ENCODE measurements at places on chromosomes 5 and 9.
A peak's percentile ranks its signal among the peaks of the same experiment; 100 is the strongest.

- no peak for DNase-seq
Measured at GRCh38 chr9:136655536-136656182, 7.1 kb upstream of the EGFL7 start.

DNA sequence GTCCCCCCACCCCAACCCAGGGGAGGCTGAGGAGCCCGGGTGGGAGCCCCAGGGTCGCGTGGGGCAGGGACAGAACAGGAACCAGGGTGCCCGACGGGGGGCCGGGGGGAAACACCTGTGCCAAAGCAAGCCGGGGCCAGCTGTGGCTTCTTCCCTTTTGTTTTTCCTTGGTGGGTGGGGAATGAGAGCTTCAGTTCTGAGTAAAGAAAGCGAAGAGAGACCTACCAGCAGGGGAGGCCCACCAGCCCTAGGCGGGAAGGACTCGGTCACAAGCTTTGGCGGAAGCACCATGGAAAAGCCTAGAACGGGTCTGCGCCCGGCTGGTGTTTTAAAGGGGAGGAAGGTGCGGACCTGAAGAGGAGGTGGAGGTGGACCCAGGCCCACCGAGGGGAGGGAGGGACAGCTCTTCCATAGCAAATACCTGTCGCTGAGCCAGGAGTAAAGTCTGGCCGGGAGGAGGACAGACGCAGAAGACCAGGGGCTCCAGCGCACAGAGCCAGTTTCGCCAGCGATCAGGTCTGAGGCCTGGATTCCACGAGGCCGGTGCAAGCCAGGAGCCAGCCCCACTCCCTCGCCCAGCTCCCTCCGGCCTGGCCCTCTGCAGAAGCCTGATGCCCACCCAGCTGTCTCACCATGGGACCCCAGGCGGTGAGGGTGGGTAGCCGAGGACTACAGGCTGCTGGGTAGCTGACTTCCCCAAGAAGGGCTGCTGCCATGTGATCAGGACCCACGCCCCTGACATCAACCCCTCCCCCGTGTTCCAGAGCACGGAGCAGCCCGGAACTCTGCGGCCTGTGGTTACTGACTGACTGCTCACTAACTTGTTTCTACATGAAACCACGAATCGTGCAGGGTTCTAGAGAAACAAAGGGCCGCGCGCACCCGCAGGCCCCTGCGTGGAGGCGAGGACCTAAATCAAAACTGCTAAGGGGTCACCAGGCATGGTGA lies 849 bp upstream of the MGAT1 start:
- DNase-seq = peak; percentile 76

DNA sequence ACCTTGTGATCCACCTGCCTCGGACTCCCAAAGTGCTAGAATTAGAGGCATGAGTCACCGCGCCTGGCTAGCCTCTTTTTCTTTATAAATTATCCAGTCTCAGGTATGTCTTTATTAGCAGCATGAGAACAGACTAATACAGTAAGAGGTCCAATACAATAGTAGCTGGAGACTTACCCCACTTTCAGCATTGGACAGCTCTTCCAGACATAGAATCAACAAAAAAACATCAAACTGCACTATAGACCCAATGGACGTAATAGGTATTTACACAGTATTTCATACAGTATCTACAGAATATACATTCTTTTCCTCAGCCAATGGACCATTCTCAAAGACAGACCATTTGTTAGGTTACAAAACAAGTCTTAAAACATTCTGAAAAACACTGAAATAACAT lies 6.1 kb upstream of the RCL1 start:
- no peak for DNase-seq

- peak; percentile 10 for DNase-seq
Measured at GRCh38 chr5:56012281-56012963, 17.7 kb upstream of the IL6ST start.

- DNase-seq = no peak
Measured at GRCh38 chr5:56802205-56802604, 13.1 kb upstream of the MAP3K1 start.

- no peak for DNase-seq
Measured at GRCh38 chr5:149486726-149487635, 64.3 kb downstream of the CSNK1A1 start.

DNA sequence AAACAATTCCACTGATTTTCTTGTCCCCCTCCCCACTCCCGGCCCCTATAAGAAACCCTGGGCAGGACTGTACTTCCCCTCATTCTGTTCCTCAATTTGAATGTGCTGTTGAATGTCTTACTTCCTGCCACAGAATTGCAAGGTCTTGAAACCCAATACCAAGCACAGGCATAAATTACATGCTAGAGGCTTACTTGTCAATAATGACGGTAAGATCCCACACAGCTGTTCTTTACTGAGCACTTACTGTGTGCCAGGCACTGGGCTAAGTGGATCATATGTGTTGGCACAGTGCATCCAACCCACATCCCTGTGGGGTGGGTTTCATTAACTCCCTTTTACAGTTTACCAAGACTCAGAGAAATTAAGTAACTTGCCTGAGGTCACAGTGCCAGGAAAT lies 63.4 kb downstream of the MVB12B start:
- no peak for DNase-seq

- DNase-seq = no peak
Measured at GRCh38 chr5:41708604-41708940, 161.7 kb downstream of the OXCT1 start.

DNA sequence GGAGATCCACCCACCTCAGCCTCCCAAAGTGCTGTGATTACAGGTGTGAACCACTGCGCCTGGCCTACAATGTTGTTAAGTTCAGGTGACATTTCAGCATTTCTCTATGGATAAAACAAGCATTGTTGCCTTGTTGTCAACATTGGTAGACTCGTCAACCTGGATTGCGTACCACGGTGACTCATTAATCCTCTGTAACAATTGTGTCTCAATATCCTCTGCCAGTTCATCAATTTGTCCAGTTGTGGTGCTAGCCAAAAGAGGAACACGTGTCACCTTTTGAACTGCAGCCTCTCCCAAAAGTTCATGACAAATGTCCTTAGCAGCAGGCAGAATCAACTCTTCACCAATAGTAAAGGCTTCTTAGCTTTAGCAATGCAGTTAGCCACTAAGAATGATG lies 46.3 kb upstream of the LARP1 start:
- DNase-seq = no peak

DNA sequence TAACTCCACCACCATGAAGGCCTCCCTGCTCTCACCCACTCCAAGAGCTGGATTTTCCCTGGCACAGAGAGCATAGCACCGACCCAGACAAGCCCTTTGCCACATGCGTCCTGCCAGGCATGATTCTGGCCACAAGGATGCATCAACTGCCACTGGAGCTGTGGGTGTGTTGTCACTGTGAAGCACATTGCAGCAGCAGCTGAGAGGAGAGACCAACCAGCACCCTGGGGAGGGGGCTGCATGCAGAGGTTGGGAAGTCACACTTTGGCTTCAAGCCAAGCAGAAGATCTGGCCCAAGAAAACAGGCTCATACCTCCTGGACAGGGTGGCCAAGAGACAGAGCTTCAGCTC lies 22.6 kb upstream of the PTGES start:
- DNase-seq = no peak

GRCh38 chr9:100101608-100102007 lies 2.6 kb downstream of the INVS start:
- no peak for DNase-seq

GRCh38 chr5:149953436-149954121 lies 7.0 kb upstream of the SLC26A2 start:
- no peak for DNase-seq

- DNase-seq = no peak
Measured at GRCh38 chr5:146883511-146883910, 5.0 kb upstream of the PPP2R2B start.

- DNase-seq = no peak
Measured at GRCh38 chr9:18338042-18338441, 135.9 kb upstream of the ADAMTSL1 start.

DNA sequence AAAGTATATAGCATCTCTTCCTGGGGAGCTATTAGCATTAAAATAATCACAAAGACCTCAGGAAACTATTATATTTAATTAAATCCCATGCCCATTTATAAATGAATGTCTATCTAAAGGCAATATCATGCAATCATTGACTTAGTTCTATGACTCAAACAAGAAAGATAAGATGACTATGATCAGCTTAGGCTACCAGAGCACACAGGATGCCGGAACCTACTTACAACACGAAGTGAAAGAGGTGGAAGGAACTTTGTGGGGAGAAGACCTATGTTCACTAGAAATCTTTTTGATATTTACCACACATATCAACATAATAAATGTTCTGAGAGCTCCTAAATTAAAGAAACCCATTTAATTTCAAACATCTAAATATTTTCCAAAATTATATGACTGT lies 344.2 kb upstream of the CYLC2 start:
- DNase-seq = no peak

- no peak for DNase-seq
Measured at GRCh38 chr5:41094871-41095270, 23.7 kb upstream of the MROH2B start.

- DNase-seq = no peak
Measured at GRCh38 chr9:97749928-97750327, 52.8 kb upstream of the XPA start.

- DNase-seq = no peak
Measured at GRCh38 chr9:74645007-74645639, 148.0 kb downstream of the RORB start.

GRCh38 chr5:146867996-146868708 lies 10.4 kb downstream of the PPP2R2B start:
- DNase-seq = no peak

DNA sequence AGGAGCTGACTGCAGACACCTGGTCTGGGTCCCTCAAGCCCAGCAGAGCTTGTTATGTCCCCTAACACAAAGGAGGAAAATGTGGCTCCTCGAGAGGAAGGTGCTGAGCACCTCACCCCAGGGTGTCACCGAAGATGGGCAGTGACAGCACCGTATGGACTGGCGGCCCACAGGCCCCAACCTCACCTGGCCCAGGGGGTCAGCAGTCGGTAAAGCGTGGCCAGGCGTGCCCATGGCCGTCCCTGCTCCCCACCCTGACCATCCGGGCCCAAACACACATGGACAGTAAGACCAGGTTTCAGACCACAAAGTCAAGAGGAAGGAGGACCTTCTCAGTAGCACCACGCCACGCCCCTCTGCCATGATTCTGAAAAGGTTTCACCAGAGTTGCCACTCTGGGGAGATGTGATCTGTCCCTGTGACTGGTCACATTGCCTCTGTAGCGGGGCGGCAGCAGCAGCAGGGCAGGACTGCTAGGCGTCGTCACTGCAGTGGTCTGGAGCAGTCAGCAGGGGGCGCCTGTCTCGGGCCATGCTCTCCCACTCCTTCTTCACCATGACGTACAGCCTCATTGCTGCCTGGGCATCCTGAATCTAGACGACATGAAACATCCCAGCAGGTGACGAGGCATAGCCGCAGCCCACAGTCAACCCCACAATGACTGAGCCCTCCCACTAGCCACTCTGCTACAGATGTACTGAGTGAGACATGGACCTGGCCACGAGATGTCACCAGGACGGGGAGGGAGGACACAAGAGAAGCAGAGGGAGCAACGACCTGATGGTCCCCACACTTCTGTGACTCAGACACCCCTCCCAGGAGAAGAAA lies 11.1 kb downstream of the REXO4 start:
- peak; percentile 70 for DNase-seq

DNA sequence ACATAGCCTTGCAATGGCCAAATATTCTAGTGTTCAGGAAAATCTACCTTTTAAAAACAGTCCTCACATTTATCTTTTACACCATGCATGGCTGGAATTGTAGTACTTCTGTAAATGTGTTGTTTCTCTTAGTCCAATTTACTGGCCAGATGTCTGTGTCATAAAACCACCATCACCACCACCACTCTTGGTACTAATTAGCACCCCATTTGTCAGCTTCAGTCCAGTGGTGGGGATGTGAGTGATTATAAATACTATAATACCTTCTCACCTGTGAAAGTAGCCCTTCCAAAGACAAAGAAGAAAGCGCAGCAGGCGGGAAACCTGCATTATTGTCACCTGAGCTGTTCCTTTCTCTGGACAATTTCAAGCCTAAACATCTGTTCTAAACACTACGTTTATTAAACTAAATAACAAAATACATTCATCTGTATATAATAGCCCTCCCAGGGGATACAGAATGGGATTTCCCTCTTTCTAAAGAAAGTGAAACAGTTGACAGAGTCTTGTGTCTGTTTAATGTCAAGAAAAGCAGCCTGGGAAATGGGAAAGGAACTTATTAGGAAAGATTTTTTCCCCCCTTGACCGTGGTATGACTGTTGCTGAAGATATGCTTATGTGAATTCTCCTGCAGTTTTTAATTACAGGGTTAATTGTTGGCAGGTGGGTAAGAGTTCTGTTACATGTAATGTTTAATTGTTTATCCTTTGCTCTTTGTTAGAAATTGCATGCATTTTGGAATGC lies 144.5 kb upstream of the NUDT12 start:
- DNase-seq = no peak

All from stimulated activated CD4-positive, alpha-beta T cell treated with anti-CD3 and anti-CD28 coated beads, Interleukin-2, amount 100 ng/mL, for 4 hours (primary cell).